ENCODE measurements at places on chromosomes 12 and 14.

GRCh38 chr14:77014734-77015133 lies 13.8 kb downstream of the IRF2BPL start:
- no peak for DNase-seq

- DNase-seq = no peak
These were observed at the start of gene TSPAN11 for GRCh38 chr12:30926243-30927221. Gene TSPAN11, plus strand, starts transcription at chr12:30926748. Its CDS starts 27,244 bp downstream, at chr12:30953992.

DNA sequence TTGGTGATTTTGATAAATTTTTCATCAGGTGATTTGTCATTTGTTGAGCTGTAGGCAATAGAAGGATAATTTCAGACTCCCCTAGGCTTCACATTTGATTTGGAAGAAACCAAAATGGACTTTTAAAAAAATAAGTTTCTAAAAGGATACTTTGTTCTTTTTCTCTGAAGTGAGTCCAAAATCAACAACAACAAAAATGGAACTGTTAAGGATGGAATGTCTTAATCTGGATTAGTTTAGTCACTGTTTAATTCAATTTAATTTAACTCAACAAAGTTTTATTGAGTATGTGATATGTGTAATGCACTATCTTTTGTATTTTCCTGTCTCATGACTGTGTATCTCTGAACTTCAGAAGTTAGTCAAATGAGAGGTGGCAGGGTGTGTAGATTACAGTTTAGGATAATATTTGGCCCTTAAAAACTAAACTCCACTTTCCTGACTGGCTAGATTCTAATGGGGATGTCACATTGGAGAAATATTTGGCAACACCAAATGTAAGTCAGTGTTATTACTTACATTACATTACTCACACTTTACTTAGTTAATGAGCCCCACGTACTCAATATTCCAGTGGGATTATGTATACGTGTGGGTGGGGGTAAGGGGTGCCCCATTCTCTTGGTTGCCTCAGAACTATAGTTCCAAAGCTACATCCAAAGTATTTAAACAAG lies 209.7 kb downstream of the BCAT1 start:
- DNase-seq = no peak

GRCh38 chr14:39398382-39398781 lies 33.9 kb downstream of the FBXO33 start:
- no peak for DNase-seq

GRCh38 chr12:124621296-124621660 lies 53.9 kb upstream of the NCOR2 start:
- DNase-seq = no peak
